ENCODE measurements at places on chromosomes 12 and 14.

DNA sequence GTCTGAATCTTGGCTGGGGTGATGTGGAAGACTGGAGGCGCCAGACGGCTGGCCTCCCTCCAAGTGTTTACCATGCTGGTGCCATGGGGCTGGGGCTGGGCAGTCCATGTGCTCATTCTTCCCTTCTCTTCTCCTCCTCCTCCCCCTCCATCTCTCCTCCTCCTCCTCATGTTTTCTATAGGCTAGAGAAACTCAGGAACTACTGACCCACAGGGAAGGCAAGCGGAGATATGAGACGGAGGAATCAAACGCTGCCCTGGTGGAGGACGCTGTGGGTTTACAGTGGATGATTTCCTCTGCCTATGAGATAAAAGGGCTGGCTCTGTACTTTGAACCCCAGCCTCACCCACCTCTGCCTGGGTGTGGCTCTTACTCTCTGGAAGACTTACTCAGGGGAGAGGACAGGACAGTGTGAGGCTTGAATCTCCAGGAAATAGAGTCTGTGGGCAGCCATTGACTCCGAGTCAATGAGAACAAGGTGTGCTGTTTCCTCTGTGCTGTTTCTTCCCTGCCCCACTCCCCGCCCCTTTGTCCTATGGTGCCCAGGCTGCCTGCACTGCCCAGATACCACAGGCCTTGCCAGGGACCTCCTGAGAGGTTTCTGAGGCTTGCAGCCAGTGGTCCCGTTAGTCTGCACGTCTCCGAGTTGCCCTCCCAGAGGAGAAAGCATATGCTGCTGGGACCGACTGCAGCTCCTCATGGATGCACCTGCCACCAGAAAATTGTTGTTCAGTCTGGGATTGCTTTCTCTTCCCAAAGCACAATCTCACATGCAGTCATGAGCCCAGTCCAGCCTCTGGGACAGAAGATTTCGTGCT lies 132.6 kb upstream of the ARHGAP5 start:
- no peak for DNase-seq

- DNase-seq: peak; percentile 60
These were observed 12.8 kb downstream of the STX2 start for GRCh38 chr12:130826151-130826801.

- no peak for DNase-seq
These were observed 41.5 kb downstream of the SYNE3 start for GRCh38 chr14:95474941-95475340.

- DNase-seq: no peak
These were observed 1111.5 kb downstream of the TRHDE start for GRCh38 chr12:73383584-73384222.

DNA sequence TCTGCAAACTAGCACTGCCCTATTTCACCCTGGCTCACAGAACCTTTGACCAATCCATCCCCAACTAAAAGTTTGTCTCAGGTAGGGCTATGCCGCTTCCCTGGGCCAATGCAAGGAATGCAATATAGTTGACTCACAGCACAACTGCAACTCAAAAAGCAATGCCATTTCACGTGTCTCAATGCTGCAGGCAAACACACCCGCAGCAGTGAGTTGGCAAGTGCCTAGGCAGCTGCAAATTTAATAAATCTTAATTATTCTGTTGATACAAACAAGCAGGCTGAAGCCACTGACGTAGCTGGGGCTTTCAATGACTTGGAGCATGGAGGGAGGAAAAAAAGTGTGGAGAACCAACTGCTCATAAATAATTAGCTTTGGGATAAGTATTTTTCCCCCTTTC lies 87.9 kb downstream of the SYNE3 start:
- DNase-seq: no peak

DNA sequence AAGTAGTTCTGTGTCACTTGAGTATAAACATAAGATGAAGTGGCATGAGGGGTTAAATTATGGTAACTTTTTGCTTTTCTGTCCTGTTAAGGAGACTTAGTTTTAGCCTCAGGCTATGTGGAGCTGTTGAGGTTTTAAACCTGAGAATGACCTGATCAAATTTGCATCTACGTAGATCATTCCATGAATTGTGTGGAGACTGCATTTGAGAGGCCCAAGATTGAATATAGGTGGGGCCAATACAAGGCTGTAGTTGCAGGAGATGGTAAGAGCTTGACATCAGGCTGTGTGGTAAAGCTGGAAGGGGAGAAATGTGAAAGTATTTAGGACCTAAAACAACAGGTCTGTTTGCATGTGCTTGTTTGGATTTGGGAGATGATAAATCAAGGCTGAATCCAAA lies 249.5 kb downstream of the SLC16A7 start:
- DNase-seq: no peak

GRCh38 chr12:96220902-96221301 lies 26.7 kb downstream of the ELK3 start:
- DNase-seq: no peak

DNA sequence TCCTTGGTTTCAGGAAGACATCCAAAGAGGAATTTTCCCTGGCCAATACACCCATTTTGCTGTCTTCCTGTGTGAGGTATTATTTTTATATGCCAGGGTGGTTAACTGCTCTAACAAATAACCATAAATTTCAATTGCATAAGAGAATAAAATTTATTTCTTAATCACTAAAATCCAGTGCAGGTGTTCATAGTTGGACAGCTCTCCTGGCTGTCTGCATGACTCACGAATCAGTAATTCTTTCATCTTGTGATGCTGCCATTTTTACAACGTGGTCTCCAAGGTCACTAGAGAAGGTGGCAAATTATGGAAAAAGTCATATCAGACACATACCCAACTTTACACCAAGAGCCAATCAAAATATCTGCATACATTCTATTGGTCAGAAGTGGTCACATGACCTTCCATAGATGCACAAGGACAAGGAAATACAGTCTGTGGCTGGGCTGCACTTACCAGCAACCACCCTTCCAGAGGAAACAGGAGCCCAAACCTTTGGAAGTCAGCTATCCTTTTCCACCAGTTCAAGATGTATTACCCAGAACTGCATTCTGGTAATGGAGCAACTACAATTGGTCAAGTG lies 193.5 kb upstream of the PLEKHG7 start:
- DNase-seq: no peak

DNA sequence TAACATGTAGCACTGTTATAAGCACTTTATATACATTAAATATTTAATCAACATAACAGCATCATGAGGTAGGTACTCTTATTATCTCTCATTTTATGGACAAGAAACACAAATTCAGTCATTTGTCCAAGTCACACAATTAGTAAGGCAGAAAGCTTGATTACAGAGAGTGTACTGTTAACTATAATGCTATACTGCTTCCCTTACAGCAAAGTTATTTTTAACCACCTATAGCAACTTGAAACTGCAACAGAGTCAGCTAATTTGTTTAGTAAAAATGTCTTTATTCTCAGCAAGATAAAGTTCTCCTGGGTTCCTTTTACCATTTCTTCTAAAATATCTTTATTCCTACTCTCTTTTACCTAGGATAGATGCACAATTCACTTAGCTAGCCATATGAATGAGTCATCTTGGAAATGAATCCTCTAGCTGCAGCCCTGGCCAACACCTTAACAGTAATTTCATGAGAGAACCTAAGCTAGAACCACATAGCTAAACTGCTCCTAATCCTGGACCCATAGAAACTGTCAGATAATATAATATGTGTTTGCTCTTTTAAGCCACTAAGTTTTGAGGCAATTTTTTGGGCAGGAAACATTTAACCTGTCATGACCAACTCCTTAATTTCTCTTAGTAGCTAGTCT lies 90.2 kb upstream of the HECTD1 start:
- DNase-seq: no peak

DNA sequence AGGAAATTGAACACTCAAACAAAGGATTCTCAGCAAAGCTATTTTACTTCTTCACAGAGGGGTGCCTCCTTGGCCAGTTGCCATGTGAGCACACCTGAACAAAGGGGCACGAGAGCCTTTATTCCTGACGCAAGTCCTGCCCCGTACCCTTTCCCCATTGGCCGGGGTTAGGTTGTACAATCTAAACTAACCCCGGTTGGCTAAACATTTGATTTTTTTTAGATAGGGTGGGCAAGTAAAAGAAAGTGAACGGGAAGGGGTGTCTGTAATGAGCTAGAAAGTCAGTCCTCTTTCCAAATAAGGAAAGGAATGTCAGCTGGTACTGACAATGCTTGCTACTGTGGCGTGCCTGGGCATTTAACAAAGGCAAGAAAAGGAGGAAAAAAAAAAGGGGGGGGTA lies 135.5 kb upstream of the CDKN3 start:
- DNase-seq: no peak
